ENCODE measurements at places on chromosomes 1 and 21.
A peak's percentile ranks its signal among the peaks of the same experiment; 100 is the strongest.

DNA sequence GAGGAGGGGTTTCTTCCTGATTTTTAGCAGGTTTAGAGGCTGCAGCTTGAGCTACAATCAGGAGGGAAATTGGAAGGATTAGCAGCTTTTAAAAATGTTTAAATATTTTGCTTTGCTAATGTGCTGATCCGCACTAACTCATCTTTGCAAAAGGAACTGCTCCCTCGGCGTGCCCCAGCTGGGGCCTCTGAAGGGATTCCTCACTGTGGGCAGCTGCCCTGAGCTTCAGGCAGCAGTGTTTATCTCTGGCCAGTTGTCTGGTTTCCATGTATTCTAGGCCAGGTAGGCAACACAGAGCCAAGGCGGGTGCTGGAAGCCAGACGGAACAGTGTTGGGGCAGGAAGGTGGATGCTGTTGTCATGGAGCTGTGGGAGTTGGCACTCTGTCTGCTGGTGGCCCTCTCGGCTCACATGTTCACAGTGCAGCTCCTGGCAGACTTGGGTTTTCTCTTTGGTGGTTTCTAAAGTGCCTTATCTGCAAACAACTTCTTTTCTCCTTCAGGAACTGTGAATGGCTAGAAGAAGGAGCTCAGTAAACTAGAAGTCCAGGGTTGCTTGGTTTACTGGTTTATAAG is 18.9 kb downstream of the NECAP2 start:
- no peak for DNase-seq

GRCh38 chr21:42465008-42465802 is 30.8 kb downstream of the RSPH1 start:
- DNase-seq: peak; percentile 82

- DNase-seq: peak; percentile 72
Measured at GRCh38 chr1:33455539-33456501, 16.6 kb upstream of the ZSCAN20 start.

DNA sequence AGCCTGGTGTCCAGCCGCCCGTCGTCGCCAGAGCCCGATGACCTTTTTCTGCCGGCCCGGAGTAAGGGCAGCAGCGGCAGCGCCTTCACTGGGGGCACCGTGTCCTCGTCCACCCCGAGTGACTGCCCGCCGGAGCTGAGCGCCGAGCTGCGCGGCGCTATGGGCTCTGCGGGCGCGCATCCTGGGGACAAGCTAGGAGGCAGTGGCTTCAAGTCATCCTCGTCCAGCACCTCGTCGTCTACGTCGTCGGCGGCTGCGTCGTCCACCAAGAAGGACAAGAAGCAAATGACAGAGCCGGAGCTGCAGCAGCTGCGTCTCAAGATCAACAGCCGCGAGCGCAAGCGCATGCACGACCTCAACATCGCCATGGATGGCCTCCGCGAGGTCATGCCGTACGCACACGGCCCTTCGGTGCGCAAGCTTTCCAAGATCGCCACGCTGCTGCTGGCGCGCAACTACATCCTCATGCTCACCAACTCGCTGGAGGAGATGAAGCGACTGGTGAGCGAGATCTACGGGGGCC is 1.2 kb downstream of the OLIG2 start:
- DNase-seq: no peak

DNA sequence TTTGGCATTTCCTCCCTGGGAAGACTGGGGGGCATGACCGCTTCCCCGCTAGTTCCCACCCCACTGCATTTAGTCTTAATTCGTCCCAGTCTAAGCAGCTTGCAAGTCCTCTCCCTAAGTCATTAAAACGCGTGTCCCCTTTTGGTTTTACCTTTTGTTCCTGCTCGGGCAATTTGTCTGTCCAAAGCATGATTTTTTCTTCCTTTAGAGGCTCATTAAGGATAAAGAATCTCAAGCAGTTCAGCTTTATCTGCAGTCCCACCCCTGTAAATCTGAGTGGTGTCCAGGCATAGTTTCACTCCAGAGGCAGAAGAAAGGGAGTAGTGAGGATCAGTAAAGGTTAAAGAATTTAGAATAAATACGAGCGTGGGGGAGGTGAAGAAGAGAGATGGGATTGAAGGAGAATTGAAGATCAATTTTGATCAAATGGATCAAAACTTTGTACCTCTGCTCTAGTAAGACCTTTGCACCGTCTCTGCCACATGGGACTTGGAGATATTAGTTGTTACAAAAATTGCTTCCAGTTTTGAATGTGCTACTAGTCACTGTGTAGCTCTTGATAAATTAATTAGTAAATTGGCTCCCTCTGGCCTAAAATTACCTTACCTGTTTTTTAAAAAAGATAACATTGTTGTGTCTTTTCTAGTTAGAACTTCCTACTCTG is 989 bp upstream of the ETV3 start:
- DNase-seq: no peak

- DNase-seq: no peak
Measured at GRCh38 chr1:15937706-15938168, 38.2 kb downstream of the ZBTB17 start.

GRCh38 chr1:112729909-112730308 is 14.8 kb upstream of the PPM1J start:
- no peak for DNase-seq

GRCh38 chr1:161131523-161132409 is 701 bp downstream of the DEDD start:
- no peak for DNase-seq

GRCh38 chr1:166902279-166902678 is 26.2 kb upstream of the TADA1 start:
- peak; percentile 89 for DNase-seq

DNA sequence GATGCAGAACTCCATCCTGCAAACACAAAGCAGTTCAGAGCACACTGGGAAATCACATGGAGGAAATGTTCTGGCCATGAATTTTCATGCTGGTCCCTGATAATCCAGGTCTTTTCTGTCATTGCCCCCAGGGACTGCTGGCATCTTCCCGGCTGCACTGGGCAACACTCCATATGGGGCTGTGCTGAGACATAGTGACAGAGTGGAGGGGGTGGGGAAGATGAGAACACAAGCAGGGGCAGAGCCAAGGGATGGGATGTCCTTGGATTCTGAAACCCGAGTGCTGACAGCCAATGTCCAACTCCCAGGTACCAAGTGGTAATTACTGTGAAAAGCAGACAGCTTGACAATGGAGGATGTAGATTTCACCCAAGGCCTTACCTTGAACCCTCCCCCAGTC is 185.7 kb downstream of the HIVEP3 start:
- DNase-seq: no peak

- DNase-seq: no peak
Measured at GRCh38 chr1:73162564-73162963, 880.2 kb upstream of the NEGR1 start.

DNA sequence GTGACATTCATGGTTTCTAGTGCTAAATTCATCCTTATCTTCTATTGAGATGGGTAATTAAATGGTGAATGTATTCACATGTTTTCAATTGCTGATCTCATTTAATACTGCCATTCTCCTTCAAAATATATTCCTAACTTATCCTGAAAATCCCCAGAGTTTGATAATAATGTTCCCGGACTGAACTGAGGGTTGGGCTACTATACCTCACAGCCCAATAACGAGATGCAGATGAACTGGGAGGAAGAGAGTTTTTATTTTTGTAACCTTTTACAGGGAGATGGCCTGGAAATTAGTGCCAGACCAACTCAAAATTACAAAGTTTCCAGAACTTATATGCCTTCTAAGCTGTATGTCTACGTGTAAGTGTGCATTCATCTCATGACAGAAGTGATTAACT is 210.8 kb downstream of the APP start:
- DNase-seq: no peak

DNA sequence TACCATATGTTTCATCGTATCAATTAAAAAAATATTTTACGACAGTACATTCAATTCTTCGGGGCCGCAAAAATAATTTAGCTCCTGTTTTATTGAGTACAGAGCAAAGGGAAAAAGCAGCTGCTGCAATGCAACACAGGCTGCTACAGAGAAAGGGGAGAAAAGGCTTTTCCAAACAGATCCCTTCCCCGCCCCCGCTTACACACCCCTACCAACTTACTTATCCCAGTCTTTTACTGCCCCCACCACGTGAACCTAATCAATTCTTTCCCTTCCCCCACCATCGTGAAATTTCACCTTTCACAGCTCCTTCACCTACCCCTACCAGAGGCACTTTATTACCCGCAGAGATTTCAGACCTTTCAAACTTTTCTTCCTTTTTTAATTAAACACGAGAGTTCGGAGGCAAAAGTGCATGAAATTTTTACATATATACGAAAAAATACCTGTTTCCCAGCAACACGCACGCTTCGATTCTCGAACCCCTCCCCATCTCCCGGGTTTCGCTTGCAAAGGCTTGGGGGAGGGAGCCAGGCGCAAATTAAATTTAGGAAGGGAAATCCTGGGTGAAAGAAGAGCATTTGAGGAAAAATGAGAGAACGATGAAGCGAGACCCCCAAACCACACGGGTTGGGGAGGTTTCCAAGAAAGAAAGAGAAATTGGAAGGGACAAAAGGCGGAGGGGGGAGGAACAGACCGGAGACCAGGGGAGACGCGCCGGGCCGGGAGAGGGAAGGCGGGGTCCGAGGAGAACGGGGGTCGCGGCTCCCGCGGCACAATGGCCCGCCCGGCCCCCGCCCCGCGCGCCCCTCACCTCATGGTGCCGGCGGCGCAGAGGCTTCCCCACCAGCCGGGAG is 823 bp downstream of the ENAH start:
- DNase-seq: no peak

- DNase-seq: peak; percentile 38
Measured at GRCh38 chr21:14591882-14592281, 45.8 kb upstream of the SAMSN1 start.

DNA sequence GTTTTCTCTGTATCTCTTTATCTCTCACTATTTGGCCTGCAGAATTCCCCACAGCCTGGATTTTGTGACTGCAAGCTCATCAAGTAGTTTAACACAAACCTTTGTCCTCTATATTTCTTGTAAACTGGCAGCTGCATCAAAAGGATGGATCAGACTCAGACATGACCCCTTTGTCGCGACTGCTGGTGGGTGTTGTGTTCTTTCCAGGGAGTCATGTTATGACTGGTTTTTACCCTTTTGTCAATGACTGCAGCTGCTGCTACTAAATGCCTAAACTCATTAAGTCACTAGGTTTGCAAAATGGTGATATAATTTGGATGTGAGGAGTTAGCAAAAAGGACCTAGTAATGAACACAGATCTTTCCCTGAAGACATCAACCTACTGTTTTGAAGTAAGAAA is 10.2 kb upstream of the TOMM20 start:
- no peak for DNase-seq

DNA sequence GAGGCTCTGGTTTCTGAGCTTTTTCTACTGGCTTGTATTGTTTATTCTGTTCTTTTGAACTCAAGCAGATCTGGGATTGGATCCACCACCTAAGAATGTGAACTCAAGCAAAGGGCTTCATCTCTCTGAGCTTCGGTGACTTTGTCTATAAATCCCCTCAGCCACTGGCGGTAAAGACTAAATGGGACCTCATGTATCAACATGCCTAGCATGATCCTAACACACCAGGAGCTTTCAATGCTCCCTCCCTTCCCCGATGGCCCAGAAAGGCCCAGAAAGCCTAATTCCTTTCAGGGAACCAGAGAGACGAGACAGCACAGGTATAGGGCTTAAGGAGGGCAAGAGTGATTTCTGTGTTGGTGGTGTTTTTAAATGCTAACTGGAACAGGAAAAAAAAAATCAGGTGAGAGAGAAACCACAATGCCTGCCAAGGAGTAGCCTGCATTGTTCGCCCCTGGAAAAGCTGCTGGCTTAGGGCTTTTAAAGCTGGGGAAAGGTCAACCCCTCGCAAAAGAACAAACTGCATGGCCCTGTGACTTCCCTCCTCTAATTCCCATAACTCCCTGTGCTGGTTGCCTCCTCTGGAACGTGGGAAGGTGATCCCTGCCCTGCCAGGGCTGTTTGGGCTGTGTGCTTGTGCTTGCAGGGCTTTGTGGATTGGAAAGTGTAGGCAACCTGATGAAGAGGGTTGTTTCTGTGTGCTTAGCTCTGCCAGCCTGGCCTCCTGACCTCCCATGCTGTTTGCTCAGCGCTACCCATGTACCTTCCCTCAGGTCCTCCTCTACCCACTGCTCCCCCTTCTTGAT is 147.0 kb downstream of the PLPP3 start:
- no peak for DNase-seq

DNA sequence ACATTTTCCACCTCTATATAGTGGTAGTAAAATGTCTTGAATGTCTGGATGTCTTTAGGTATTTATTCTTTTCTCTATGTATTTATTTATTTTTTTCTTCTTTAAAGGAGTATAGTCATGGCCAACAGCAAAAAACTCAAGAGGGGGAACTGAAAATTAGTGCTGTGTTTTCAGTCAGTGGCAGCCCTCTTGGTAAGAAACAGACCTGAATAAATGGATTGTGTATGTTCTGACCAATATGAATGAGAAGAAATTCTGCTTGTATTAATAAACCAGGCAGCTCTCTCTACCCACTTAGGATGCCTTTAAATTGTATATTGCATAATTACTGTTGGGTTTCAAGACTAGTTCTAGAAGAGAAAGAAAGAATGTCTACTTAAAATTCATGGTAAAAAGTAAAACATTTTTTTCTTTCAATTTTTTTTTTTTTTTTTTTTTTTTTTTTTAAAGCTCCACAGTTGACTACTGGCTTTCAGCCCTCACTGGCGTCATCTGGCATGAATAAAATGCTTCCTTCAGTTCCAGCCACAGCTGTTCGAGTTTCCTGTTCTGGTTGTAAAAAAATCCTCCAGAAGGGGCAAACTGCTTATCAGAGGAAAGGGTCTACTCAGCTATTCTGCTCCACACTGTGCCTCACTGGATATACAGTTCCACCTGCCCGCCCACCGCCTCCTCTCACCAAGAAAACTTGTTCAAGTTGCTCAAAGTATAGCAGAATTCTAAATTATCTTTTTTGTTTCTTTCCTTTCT is 101.6 kb downstream of the ZMYM4 start:
- peak; percentile 6 for DNase-seq

DNA sequence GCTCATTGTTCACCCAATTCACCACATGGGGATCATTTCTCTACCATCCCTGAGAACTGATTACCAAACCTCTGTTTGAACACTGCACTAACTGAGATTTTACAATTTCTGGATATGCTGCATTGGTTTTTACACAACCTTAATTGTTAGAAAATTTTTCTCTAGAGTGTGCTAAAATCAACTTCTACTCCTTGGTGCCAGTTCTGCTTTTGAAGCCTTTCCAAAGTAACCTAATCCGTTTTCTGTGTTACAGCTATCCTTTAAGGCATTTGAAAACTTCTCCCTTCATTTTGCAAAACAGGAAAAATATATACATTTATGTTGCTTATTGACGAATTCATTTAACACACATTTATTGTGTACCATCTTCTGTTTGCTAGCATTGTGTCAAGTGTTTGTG is 23.7 kb downstream of the SMAP2 start:
- DNase-seq: no peak

DNA sequence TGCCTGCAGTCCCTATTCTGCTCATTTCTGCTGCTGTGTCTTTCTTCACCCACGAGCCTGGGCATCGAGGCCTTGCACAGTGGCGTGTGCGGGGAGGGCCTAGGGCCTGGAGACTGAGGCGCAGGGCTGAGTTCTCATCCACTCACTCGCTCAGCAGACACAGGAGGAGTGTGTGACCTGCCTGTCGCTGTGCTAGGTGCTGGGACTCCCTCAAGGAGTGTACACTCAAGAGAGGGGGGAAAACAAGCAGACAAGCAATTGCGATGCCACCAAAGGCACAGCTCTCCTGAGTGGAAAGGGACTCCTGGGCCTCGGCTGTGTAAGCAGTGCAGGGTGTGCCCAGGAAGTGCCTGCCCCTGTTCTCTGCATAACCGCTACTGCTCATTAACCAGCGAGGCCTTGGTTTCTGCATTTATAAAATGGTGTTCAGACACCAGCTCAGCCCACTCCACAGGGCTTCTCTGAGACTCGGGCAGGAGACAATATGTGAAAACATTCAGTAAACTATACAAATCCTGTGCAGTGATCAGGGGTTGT is 4.2 kb downstream of the RD3 start:
- no peak for DNase-seq

- no peak for DNase-seq
Measured at GRCh38 chr1:106746448-106747085, 309.9 kb upstream of the PRMT6 start.

All from HL-60 (cell line).